NCI-H2107 (cell line): ENCODE measurements at places on chromosomes 3 and 15.

GRCh38 chr15:28118083-28118482 is 19.0 kb upstream of the OCA2 start:
- no peak for DNase-seq

DNA sequence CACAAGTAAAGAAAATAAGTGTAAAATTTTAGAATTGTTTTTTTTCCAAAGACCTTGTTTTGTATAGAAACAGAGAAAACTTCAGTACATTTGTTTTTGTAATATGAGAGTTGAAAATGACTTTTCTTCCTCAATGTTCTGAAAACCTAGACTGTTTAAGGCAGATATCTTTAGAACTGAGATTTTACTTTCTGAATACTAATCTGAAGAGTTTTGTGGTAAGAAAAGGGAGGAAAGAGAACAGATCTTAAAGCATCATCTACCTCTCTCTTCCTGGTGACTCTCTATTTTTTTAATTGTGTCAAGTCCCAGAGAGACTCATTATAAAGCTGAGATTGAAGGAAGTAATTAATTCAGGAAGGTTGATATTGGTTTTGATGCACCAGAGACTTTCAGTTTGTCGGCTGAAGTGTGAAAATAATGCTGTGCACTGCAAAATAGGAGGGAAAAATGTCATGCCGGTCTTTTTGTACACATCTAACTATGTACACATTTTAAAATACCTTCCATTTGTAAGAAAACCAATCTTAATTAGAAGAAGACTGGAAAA is 142.1 kb upstream of the NAALADL2 start:
- no peak for DNase-seq

GRCh38 chr15:83905556-83906273 is 251.8 kb downstream of the ADAMTSL3 start:
- DNase-seq, result no peak

DNA sequence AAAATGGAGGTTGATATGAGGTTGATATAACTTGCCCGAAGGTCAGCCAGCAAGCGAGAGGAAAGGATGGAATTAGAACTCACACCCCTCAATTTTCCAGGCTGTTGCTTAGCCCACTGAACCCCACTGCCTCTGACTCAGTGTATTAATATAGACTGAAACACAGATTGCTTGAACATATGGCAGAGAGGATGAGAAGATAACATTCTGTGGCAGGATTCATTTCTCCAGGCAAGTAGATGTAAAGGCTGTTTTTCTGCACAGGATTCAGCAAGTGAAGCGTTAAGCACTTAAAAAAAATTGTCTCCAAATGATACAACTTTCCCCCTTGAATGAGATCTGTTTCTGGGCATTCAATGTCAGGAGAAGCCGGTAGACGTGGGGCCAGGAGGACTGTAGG is 335.2 kb downstream of the GAP43 start:
- no peak for DNase-seq

DNA sequence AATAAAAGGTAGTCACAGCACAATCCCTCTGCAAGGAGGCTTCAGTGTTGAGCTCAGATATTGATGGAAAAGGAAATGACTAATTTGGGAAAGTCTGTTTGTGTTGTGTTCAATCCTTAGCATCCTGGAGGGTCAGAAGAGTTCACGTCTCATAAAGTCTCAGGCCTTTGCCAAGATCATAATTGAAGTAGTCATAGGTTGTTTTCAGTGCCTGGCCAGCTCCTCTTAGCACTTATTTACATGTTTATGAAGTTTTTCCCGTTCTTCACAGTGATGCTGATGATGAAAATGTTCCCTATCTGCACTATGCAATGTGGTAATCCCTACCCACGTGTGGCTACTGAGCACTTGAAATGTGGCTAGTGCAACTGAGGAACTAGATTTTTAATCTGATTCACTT is 61.6 kb upstream of the TGFBR2 start:
- DNase-seq, result no peak

DNA sequence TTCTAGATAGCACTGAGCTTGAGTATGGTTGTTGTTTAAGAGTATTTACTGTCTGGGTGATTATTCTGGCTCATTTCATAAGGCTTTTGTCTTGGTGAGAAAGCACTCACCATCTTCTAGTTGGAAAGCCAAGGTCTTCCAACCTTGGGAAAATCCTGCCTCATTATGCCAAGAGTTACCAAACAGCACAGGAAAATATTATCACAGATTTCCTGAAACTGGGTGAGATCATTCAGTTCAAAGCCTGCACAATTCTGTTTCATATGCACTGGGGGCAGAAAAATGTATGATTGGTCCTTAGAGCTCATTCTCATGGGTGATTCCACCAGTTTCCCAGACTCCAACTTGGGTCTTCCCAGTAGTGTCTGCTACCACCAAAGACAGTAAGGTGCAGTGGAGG is 291.8 kb downstream of the RORA start:
- DNase-seq, result no peak

DNA sequence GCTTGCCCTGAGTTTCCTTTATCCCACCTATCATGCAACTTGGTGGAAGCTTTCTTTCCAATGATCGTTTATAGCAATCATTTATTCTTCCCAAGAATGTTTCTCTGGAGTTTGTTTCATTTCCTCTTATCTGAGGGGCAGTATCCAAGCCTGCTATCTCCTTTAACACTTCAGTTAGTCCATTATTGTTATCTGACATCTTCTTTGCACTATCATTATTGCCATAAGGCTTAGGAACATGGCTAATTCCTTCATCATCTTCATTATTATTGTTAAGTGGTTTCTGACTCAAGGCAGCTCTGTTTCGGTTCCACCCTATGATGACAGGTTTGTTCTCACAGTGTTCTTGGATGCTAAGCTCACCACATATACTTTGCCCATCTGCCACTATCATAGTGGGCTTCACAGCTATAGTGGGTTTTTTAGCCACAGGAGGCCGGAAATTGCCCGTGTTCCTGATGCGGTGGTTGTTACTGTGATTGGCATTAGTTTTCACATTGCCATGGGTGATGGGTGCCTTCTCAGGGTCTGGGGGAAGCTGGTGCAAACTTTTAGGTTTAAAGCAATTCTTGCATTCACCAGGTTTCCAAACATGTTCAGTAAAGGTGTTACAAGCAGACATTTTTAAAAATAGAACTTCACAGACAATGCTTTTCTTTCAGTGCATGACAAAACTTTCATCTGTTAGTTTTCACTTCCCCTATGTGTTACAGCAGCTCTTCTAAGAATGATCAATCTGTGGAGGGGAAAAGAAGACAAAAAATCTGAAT is 110.6 kb upstream of the TSPAN3 start:
- DNase-seq, result no peak

GRCh38 chr15:40554161-40554525 is 10.7 kb downstream of the CCDC32 start:
- DNase-seq, result no peak

- DNase-seq, result no peak
Measured at GRCh38 chr3:100099621-100100020, 14.7 kb downstream of the FILIP1L start.

DNA sequence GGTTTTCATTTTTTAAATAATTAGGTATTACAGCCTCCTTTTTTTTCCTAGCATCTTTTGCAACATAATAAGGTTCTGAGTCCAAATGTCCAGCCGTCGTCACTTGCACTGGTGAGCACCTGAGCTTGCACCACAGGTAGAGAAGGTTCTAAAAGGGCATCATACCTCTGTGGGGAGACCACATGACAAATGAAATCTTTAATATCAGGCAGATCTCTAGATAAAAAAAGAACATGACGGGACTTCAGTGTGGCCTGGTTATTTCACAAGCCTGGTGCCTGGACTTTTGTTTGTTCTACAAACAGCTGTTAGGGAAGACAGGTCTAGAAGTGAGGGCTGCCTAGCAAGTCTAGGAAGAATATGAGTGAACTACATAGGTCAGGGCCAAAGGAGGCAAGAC is 3.6 kb downstream of the ZBED2 start:
- no peak for DNase-seq
